ENCODE measurements at places on chromosomes 3 and 15.
A peak's percentile ranks its signal among the peaks of the same experiment; 100 is the strongest.

DNA sequence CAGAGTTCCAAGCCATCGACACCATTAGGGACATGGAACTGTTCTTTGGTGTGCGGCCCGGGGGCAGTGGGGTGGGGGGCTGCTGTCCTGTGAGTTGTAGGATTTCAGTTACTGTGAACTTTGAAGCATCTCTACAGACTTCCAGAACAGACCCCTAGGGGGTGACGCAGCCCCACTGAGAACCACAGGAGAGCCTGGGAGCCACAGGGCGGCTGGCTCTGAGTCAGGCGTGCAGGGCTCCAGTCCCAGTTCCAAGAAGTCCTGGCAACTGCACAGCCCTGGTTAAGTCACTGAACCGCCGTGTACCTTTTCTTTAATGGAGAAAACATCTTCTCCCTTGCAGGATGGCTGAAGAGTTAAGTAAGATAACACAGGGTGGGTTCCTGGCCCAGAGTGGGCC is 23.5 kb upstream of the LRTM1 start:
- DNase-seq = peak; percentile 23

GRCh38 chr15:92960996-92961681 is 61.0 kb downstream of the CHD2 start:
- DNase-seq = no peak

DNA sequence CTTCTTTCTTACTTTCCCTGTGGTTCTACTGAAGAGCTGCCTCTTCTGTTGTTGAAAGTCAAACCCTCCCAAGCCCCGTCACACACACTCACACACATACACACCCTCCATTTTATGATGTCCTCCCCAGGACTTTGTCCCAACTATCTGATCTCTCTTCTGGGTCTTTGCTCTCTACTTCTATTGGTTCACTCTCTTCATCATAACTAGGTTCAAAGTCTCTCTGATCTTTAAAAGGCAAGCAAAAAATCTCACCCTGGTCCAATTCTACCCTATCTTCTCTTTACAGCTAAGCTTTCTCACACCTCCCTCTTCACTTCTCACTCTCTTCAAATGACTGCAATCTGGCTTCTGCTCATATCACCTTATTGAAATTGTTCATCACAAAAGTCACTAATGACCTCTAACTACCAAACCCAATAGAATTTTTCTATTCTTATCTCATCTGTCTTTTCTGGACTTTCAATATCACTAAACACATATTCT is 34.8 kb downstream of the LRRFIP2 start:
- DNase-seq = no peak

DNA sequence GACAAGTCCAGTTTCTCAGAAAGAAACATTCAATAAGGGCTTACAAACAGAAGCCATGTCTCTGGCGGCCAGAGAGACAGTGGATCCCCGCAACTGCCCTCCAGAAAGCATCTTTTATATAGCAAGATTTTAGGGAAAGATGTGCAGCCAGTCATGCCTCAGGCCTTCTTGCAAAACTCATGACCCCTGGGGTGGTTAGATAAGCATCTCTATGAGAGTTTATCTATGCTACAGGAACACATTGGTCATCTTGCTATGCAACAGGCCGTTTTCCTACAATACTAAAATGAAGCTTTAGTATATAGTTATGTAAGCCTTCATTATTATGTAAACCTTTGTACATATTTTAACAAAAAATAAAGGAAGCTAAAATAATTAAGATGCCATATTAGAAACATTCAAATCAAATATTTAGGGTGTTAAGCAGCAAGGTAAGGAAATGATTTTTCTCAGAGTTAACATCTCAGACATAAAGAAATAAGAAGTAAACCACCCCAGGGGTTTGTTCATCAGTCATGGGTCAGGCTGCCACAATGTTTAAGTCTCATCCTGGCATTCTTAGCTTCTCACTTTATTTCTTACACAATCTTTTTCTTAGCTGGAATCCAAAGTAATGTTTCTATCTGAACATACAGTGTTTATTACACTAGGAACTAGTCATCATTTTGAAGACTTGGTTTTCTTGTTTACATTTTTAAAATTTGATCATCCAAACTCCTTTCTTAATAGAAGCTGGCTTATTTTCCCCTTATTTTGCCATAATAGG is 6.3 kb upstream of the FSIP1 start:
- no peak for DNase-seq

GRCh38 chr15:40340038-40340739 is 550 bp downstream of the CCDC9B start:
- no peak for DNase-seq

DNA sequence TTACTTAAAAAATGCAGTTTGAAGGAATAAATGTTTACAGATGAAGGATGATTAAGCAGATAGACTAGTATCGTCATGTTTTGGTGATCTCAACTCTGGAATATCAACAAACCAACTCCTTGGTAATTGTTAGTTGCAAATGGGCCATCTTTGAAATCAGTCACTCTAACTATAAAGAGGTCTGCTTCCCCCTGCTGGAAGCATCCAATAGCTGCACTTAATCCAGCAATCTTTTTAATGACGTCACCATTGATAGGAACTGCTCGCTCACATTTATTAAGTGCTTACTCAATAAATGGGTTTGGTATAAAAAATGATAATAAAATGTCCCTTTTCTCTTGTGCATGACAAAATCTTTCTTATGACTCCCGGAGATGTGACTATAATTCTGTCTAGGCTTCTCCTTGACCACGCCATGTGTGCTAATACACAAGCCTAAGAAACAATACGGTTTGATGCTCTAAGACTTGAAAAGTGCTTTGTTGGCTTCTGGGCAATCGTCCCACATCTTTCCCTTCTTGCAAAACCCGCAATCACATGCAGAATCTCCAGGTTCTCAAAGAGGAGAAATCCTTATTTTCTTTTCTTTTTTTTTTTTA is 227.6 kb upstream of the POU1F1 start:
- DNase-seq = peak; percentile 18

- DNase-seq = no peak
Measured at GRCh38 chr3:90095811-90096210, 988.4 kb downstream of the EPHA3 start.

DNA sequence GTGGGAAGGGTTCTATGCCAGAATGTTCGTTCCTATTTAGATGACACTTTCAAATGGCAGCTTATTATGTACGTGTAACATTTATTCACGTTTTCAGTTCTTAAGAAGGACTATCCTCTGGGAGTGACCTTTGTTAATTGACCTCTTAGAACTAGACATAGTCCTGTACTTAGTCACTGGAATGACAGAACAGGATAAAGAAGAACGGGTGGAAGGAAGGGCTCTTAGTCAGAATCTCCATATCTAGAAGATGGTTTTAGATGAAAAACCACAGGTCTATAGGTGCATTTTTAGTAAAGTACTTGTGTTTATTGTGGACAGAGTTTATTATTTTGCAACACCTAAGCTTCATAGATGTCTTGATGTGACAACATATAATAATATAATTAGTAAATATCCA is 6.5 kb downstream of the METTL6 start:
- no peak for DNase-seq

GRCh38 chr3:48088056-48088748 is 72.0 kb upstream of the MAP4 start:
- peak; percentile 22 for DNase-seq

- DNase-seq = no peak
Measured at GRCh38 chr3:59692117-59692516, 642.3 kb upstream of the CFAP20DC start.

- DNase-seq = no peak
Measured at GRCh38 chr3:189635339-189635738, 4.2 kb downstream of the TP63 start.

- no peak for DNase-seq
Measured at GRCh38 chr3:129576514-129577352, 29.7 kb downstream of the PLXND1 start.

GRCh38 chr15:94259121-94259751 is 27.9 kb downstream of the MCTP2 start:
- DNase-seq = no peak

DNA sequence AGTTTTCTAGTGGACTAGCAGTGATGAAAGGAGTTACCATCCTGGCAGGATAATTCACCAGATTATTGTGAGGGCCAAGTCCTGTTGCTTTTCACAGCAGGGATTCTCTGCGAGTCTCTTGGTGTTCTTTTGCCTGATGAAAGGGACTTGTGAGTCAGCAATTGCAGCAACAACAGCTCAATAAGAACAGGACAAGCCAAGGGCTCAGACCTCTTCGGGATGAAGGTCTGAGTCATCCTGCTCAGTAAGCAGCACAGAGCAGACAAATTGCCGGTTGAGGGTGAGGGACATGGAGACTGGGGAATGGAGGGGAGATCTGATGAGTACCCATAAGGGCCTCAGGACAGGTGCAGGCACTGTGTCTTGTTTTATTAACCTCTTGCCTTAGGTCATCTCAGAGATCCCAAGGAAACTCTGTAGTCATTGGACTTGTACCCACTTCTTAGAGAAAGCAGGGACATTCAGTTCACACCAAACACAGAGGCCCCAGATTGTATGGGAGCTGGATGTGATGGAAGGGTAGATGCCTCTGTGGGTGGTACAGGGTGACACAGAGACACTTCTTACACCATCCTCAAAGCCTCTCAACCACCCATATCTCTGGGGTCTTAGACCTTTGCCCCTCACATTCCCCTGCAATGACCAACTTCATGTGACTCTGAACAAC is 173.8 kb upstream of the TLE3 start:
- DNase-seq = no peak

- no peak for DNase-seq
Measured at GRCh38 chr3:14378415-14378814, 24.0 kb upstream of the SLC6A6 start.

GRCh38 chr3:94431876-94432570 is 369.2 kb downstream of the NSUN3 start:
- no peak for DNase-seq
